ENCODE measurements at places on chromosomes 7 and 10.

DNA sequence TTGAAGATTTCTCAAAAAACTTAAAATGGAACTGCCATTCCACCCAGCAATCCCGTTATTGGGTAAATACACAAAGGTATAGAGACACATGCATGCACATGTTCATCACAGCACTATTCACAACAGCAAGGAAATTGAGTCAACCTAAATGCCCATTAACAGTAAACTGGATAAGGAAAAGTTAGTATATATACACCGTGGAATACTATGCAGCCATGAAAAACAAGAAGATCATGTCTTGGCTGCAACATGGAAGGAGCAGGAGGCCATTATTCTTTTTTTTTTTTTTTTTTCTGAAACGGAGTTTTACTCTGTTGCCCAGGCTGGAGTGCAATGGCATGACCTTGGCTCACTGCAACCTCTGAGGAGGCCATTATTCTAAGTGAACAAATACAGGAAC lies 749.0 kb downstream of the MAGI2 start:
- no peak overlapping the region for H3K27ac ChIP-seq
- H3K36me3 ChIP-seq: no peaks in the 10 kb centered on the region
- H3K4me3 ChIP-seq: no peak overlapping the region
- H3K4me1 ChIP-seq: no peaks in the 10 kb centered on the region
- no peaks in the 10 kb centered on the region for H3K27me3 ChIP-seq

DNA sequence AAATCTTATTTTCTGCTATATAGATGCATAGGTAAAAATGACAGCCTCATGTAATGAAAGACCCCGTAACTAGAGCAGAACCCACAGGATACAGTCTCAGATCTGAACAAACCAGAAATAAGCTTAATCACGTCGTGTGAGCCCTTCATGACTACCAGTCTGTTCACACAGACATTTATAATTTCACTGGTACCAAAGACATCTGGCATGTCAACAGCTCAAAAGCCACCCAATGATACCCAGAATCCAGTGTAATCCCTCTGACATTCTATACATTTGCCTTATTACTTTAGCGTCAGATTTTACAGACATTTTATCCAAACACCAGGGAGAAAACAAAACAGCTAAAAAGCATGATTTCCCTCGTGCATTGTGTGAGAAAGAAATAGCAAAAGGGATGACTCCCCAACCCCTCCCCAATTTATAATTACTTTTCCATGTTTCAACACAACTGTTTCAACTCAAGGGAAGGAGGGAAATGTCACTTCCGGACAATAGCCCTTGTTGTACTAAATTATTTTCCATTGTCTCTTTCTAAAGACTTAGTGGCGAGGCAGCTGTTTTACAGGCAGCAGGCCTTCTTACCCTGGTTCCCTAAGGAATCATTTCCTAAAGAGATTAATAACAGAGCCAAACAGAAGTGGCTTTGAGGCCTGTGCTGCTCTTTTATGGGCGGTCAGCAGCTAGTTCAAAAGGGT lies 33.2 kb downstream of the DOCK4 start:
- H3K36me3 ChIP-seq: no peaks in the 10 kb centered on the region
- no peaks in the 10 kb centered on the region for H3K4me1 ChIP-seq

DNA sequence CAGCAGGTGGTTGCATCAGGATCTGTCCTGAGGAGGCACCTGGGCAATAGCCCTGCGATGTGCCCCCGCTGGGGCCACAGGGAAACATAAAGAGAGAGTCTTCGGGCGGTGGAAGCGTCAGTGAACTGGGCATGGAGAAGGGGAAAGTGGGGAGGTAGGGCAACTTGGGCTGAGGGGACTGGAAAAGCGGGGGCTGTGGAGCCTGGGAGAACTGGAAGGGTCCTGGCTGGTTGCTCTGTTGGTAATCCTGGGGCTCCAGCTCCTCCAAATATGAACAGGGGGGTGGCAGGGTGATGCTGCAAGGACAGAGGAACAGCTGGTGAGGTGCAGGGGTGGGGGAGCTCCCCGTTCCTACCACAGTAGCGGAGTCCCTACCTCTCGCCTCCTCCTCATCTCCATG lies 5.2 kb downstream of the NOBOX start:
- DNase-seq: no peak
- H3K27ac ChIP-seq: no peak overlapping the region
- no peaks in the 10 kb centered on the region for H3K27me3 ChIP-seq
- no peaks in the 10 kb centered on the region for H3K4me1 ChIP-seq
- no peak overlapping the region for H3K4me3 ChIP-seq
- no peaks in the 10 kb centered on the region for H3K36me3 ChIP-seq

DNA sequence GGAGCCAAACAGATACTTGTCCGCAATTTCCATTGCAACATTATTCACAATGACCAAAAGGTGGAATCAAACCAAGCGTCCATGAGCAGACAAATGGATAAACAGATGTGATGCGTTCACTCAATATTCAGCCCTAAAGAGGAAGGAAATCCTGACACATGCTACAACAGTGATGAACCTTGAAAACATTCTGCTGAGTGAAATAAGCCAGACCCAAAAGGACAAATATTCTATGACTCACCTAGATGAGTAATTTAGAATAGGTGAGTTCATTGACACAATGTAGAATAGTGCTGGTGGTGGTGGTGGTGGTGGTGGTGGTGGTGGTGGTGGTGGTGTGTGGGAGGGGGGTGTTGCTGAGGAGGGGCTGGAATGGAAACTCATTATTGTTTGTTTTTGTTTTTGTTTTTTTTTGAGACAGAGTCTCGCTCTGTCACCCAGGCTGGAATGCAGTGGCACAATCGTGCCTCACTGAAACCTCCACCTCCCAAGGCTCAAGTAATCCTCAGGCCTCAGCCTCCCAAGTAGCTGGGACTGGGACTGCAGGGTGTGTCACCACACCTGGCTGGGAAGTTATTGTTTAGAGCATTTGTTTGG lies 28.6 kb downstream of the SMKR1 start:
- no peak for DNase-seq
- H3K4me1 ChIP-seq: no peaks in the 10 kb centered on the region
- H3K27ac ChIP-seq: no peak overlapping the region
- no peak overlapping the region for H3K4me3 ChIP-seq
- no peaks in the 10 kb centered on the region for H3K36me3 ChIP-seq

DNA sequence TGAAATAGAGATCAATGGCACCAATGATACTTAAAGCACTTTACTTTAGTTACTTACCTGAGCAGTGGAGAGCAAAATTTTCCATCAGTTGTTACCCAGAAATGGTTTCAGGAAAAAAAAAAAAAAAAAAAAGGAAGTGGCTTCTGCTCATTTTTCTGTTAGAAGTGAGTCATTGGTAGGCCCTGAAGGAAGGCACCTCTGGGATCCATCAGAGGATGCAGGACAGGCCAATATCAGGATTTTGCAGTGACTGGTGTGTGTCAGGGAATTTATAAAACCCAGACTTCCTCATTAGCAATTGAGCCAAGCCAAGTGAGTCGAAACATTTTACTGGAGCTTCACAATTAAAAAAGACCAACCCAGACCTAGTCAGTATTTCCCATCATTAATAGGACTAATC lies 2.3 kb upstream of the SMIM30 start:
- H3K4me3 ChIP-seq: no peak overlapping the region
- H3K27me3 ChIP-seq: no peaks in the 10 kb centered on the region
- H3K4me1 ChIP-seq: peaks cover 10% of the 10 kb centered on the region
- H3K36me3 ChIP-seq: no peaks in the 10 kb centered on the region
- H3K27ac ChIP-seq: no peak overlapping the region
- DNase-seq: no peak

DNA sequence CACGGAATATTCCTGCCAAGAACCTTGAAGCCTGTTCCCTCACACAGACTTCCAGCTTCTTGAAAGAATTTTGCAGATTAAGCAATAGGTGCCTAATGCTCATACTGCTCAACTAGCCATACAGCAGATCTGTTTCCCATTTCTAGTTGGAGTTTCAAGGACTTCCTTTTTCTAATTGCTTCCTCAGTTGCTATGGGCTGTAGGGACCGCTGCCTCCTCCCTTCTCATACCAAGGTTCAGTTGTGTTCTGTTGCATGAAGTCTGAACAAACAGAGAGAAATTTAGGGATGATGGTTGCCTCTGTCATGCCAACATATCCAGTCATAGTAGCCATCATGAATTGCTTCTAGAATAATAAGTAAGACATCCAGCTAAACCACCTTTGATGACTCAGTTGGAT lies 6.8 kb downstream of the ITGA8 start:
- H3K27me3 ChIP-seq: peaks cover 9% of the 10 kb centered on the region
- H3K36me3 ChIP-seq: no peaks in the 10 kb centered on the region
- no peaks in the 10 kb centered on the region for H3K4me1 ChIP-seq
- DNase-seq: no peak
- no peak overlapping the region for H3K4me3 ChIP-seq

DNA sequence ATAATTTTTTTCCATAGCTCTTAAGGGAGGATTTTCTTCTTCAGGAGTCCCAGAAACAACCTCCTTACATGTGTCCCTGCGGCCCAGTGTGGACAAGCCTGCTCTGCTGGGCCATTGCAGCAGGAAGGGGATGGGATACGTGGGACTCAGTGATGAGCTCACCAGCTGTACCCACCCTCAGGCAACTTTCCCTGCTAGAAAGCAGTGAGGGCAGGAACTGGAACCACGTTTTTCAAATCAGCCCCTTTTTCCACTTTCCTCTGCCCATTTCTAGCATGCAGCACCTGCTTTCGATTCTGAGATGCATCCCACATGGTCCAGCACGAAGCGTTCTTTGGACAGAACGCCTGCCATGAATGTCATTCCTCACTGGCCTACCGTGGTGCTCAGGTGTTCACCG lies 232.7 kb downstream of the KLF6 start:
- DNase-seq: no peak
- H3K36me3 ChIP-seq: no peaks in the 10 kb centered on the region
- no peaks in the 10 kb centered on the region for H3K27me3 ChIP-seq
- no peaks in the 10 kb centered on the region for H3K4me1 ChIP-seq
- H3K27ac ChIP-seq: no peak overlapping the region
- H3K4me3 ChIP-seq: no peak overlapping the region

DNA sequence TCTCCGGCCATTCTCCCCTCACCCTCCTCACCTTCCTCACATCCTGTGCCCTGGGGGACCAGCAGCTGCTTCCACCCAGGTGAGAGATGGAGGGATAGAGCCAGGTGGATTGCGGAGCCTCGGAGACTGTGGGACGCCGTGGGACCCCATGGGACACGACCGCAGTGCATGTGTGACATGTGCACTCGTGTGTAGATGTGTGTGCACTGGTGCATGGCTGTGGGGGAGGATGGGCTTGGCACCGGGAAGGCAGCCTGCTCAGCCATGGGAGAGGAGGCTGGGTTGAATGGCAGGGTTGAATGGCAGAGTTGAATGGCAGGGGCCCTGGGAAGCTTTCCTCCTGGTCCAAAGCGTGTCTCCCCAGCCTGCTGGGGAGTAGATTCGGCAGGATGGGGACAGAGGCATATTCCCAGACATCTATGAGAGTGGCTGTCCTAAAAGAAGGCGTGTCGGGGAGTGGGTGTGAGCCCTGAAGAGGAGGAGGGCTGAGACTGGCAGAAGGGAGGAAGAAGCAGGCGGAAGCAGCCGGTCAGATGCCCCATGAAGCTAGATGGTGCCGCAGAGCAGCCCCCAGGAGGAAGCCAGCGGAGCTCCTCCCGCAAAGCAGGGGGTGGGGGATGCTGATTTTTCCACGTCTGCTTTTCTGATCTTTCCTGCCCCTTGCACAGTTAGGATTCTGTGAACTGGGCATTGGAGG lies 815 bp downstream of the GIMAP8 start:
- peak overlapping the region; percentile 42 for H3K4me3 ChIP-seq
- peaks cover 53% of the 10 kb centered on the region for H3K4me1 ChIP-seq
- peak overlapping the region; percentile 95 for H3K27ac ChIP-seq
- H3K36me3 ChIP-seq: no peaks in the 10 kb centered on the region

DNA sequence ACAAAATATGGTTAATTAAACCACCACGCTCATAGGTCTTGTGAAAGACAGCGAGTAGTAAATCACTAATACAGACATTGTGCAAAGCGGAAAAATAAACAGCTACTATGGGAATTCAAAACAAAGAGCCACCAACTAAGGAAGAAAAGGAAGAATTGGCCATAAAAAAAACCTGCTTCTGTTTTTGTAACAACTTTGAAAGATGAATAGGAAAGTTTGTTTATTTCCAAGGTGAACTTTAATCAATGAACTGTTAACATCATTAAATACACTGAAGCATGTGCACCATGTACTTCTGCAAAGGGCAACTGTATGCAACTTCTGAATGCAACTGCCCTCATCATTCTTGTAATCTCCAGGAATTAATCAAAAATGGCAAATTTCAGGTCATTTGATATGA lies 651.1 kb downstream of the PARD3 start:
- no peaks in the 10 kb centered on the region for H3K36me3 ChIP-seq
- H3K4me3 ChIP-seq: no peak overlapping the region
- DNase-seq: no peak
- H3K4me1 ChIP-seq: no peaks in the 10 kb centered on the region

Measured in left lung (tissue), 14 donors.